ENCODE measurements at places on chromosomes 7 and 10. TPM values are rescaled to one million over a fixed set of nuclear protein-coding genes. Genes with fewer than 3 reads are reported as not detected.

The MMRN2 gene
- polyA plus RNA-seq, result 24.0 TPM

The PKD2L1 gene
- 0.39 TPM for polyA plus RNA-seq

The CYP2C18 gene
- polyA plus RNA-seq, result 0.46 TPM

The ITIH5 gene
- polyA plus RNA-seq, result 25.9 TPM

The AGMO gene
- polyA plus RNA-seq, result 1.2 TPM

The ZNF117 gene
- 23.5 TPM for polyA plus RNA-seq

The OPALIN gene
- not detected for polyA plus RNA-seq

The MYL10 gene
- 0.42 TPM for polyA plus RNA-seq

DNA sequence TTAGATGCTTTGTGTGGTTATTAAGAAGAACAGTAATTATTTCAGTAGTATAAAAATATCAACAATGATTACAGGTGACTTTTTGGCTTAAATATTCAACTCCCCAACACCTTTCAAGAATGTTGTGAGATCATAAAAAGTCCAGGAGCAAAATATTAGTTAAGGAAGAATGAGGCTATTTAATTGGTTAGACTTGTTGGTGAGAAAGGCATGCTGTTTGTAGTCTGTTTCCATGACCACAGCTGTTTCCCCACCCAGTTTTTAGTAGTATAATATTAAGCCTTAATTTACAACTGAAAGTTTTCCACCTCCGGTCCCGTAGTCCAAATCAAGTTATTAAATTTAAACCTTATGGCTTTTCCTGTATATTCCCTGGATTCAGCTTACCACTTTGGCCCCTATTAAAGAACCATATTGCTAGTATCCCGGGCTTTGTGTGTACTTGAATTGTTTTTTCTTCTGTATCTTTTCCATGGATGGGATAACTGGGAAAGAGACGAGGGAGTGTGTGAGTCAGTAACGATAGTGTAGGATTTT is 133.3 kb downstream of the CELF2 start:
- no peak for DNase-seq

DNA sequence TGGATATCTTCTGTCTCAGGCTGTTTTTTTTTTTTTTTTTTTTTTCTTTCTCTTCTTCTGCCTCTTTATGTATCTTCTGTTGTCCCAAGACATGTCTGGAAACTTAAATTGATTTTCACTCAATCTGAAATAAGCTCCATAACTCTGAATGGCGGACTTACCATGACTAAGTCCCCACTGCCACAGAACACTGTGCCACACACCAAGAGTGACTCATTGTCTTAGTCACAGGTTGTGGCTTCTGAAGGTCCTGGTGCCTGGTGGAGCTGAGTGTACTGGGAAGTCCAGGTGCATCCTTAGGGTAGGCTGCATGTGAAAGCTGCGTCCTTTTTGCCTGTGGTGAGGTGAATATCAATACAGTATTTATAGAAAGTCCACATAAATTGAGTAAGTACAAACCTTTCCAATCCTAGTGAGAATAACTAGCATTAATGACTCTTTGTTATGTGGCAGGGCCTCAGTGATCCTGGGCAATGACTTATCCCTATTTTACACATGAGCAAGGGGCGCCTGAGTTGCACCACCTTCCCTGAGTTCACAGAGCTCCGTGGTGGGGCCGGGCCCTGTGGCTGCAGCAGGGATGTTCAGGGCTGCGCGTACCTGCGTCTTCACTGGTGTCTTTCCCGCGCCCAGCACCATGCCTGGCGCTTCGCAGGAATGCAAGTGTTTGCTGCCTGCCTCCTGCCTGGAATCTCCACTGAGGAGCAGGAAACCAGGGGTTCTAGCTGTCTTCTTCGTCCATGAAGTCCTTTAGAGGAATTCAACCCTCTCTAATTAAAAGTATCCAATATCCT is 4.3 kb downstream of the PFKP start:
- no peak for DNase-seq

DNA sequence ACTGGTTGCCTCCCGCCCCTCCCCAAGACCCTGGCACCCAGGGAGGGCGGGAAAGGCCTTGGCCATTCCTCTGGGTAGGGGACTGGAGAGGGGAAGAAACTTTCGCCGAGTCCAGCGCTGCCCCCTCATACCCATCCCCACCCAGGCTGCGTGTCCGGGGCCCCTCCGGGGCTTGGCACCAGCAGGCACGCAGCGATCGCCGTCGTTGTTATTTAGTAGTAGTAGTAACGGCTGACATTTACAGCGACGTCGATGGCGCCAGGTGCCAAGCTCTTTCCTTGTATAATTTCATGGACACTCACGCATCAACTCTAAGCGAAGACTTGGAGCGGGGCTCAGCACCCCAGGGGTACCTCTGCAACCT is 3.3 kb upstream of the PDGFA start:
- no peak for DNase-seq

DNA sequence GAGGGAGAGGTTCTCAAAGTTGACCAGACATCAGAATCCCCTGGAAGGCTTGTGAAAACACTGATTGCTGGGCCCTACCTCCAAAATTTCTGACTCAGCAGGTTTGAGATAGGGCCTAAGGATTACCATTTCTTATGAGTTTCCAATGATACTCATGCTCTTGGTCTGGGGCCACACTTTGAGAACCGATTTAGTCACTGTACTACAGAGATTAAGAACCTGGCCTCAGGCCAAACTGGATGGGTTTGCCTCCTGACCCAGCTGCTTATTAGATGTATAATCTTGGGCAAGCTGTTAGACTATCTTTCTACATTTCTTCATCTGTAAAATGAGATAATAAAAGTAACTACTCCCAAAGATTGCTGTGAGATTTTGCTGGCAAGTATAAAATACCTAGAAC is 77.1 kb upstream of the SCIN start:
- no peak for DNase-seq

DNA sequence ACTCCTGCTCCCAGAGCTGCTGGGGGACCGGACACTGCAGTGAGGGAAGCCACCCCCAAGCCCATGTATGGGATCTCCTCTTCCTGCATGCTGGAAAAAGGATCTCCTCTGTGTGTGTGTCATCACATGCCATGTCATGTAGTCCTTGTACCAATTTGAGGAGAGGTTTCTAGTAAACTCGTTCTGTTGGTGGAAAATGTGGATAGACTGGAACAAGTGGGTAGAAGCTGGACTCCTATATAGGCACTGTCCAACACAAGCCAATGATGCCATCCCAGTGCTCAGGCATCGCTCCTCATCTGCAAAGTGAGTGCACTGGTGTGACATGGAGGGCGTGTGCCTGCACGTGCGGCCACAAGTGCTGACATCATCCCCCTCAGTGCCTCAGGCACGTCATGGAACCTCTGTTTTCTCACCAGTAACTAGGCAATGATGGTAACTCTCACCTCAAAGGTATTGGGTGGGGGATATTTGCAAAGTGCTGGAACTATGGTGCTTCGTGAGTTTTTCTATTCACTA is 19.3 kb downstream of the MYO1G start:
- no peak for DNase-seq

GRCh38 chr7:1122832-1123501 is 35.1 kb downstream of the GPER1 start:
- DNase-seq, result no peak

- no peak for DNase-seq
These were observed 1.6 kb downstream of the EMX2 start for GRCh38 chr10:117544004-117544701.

DNA sequence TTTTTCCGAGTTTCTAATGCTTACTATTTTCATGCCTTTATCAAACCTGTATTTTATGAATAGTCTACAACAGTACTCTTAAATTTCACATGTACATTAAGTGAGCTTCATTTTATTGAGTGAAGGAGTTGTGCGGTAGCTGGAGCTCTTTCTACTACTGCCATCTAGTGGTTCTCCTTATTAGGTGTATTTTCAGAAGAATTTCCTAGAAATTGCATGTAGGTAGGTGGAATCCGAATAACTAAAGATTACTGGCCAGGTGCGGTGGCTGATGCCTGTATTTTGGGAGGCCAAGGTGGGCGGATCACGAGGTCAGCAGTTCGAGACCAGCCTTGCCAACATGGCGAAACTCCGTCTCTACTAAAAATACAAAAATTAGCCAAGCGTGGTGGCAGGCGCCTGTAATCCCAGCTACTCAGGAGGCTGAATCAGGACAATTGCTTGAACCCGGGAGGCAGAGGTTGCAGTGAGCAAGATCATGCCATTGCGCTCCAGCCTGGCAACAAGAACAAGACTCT is 38.3 kb downstream of the LRRC72 start:
- no peak for DNase-seq
